ENCODE measurements at places on chromosomes 1 and 21.

GRCh38 chr21:34630536-34631143 is 15.7 kb upstream of the RCAN1 start:
- DNase-seq: peak; percentile 39

DNA sequence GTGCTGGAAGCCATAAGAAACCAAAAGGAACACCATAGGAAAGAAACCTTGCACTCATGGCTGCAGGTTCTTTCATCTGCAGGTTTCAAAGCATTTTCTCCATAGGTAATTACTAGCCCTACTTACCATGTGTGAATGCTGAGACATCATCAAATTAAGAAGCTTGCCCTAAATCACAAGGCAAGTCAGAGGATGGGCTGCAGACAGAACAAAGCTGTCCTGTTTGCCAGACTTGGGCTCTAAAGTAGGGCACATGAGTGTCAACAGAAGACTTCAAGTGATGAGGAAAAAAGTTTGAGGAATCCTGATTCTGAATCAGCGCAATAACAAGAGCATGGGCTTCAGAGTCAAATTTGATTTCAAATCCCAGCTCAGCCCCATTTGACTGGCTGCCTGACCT is 5.8 kb upstream of the EPS15 start:
- no peak for DNase-seq

- no peak for DNase-seq
Measured at GRCh38 chr1:211742272-211742671, 66.9 kb upstream of the NEK2 start.

DNA sequence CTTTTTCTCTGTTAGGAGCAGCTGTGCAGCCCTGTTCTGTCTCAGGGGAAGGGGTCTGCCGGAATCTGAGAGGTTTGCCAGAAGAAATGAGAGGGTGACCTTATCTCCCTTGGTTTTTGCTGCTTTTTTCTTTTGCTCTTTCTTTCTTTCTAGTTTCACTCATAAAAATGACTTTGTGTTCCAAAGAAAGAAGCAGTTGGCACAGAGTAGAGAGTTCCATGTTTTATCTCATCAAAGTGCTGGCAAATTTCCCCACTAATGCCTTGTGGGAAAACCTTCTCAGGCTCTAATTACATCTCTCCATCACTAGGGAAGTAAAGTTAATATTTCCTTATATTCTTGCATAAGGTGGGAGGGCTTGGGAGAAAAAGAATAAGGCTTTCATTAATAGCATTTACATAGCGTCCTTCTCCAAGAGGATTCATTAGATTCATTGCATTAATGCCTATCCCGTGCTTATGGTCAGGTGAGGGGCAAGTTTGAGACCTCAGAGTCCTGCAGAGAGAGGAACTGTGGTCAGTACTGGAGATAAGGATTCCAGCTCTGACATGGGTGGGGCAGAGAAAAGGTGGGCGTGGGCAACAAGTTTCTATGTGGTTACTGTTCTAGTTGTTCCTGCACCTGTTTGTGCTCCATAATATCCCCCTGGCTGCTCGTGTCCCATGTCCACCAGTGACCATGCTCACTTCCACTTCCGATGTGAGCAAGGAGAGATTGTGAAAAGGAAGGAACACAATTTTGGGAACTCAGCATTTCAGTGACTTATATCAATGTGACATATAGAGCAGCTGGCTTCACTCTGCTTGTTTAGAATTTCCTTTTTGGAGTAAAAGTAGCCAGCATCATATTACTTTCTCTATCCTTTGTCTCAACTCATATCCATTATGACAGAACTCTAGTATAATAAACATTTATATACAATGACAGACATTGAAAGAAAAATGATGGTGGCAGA is 79.5 kb downstream of the DISC1 start:
- DNase-seq: no peak

DNA sequence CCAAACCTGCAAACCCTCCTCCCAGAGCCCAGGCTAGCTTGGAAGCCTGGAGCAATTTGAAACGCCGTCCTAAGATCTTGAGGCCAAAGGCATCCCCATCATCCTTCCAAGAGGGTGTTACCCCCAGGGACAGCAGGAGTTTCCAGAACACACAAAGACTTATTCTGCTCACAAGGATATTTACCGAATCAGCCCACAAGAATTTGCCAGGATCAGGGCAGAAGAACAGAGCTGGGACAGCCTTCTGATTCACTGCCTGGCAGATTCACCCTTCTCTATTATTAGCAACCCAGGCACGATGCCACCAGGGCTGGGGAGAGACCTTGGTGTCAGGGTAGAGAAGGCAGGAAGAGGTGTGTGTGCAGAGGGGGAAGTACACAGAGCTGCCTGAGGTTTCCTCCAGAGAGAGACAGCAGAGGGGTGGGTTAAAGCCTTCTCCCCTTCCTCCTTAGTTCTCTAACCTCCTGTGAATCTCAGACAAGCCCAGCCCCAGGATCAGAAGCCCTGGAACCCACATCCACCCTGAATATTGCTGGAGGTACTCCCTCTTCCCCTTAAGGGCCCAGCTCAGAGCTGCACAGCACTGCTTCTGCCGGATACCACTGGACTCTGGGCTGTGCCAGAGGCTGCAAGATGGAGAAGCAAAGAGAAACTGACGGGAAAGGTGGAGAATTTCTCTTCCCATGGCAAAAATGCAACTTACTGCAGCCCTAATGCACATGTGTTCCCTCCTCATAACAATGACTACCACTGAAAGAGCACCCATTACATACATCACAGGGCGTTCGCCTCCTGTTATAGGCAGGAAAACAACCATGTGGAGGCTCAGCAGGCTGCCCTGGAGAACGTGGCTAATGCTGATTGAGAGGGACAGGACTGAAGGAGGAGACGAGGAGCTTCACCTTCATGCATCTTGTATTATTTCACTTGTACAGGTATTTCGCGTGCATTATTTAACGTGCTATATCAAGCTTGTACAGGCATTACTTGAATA is 61.8 kb downstream of the ITPKB start:
- DNase-seq: no peak

DNA sequence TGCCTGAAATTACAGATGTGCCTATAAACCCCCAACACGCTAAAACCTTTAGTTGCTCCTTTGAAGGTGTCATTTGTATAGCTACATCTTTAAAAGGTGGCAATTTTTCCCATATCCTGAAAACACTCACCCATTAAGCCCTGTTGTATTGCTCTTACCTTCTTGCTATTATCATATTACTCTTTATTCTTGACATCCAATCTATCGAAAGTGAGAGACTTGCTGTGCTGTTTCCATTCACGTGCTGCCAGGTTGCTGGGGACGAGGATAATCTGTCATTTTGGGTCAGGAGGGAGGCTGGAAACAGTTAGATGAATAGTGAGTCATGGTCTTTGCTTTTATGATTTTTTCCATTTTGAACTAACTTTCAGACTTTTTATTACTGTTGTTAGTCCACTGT is 213.0 kb upstream of the PRMT6 start:
- no peak for DNase-seq

DNA sequence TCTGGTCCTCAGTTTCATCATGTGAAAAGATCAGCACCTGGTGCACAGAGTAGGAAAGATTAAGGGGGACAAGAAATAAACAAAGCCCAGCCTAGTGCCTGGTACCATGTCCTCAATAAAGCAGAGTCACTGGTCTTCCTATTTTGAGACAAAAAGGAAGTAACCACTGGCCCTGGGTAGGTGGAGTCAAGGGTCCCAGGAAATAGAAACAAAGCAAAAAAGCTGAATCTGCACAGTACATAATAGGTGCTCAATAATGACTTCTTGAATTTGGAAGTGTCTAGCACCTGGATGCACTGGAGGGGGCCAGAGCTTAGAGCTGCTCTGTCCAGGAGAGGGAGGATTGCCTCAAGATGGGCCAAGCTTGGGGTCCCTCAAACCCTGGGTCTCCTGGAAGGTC is 1.9 kb upstream of the EPHB2 start:
- DNase-seq: no peak

DNA sequence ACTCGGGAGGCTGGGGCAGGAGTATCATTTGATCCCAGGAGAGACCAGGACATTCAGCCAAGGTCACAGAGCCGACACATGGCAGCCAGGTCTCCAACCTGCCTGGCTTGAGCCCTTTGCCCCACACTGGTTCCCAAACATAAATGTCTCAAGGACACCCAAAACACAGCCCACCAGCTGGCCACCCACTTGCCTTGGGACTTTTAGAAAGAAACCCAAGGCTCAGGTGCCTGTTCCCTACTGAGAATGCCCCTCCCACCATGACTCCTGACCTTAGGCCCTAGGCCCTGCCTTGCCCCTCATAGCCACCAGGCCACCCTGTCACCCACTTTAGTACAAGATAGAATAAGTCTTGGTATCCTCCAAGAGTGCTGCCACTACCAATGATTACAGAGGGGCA is 41.9 kb upstream of the LRP8 start:
- DNase-seq: no peak

GRCh38 chr1:221940631-221941030 is 198.7 kb upstream of the DUSP10 start:
- no peak for DNase-seq

DNA sequence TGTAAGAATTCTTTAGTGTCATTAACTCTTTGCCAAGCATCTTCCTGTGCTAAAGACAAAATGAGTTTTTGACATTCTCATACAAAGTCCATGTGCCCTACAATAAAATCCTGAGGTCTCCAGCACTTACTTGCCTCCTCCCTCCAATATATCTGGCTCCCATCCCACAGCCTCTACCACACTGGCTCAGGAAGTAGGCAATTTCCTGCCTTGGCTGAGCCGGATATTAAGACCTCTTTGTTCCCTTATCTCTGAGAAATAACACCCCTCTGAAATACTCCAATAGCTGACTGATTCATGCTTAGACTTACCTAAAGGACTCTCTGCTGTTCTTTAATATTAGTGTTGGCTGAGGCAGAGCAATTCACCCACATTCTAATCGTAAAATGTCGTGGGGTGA is 37.6 kb upstream of the GORAB start:
- no peak for DNase-seq

DNA sequence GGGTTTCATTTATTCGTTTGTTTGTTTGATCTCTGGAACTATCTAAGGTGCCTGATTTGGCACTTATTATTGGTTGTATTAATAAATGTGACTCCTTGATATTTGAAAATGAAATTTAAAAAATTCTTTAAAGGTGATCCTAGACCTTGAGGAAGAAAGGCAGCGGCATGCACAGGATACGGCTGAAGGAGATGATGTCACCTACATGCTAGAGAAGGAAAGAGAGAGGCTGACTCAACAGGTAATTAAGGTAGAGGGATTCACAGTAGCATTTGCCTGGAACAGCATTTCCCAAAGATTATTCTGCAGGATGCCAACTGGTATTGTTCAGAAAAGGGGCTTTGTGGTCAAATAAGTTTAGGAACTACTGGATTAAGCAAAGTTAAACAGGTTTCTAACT is 54.4 kb upstream of the WNT2B start:
- DNase-seq: no peak

DNA sequence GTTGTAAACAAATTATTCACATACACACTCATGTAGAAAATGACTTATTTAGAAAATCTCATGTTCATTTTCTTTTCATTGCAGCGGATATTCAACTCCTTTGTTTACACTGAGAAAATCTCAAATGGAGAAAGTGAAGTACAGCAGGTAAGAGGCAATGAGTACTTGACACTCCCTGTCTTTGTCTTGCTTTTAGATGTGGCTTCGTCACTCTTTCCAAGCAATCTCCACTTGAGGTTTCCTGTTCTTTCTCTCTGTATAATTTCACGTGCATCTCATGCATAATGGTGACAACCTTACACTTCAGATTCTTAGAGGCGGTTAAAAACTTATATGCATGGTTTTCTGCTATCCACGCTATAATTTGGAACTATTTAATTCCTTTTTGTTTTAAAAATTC is 80.6 kb downstream of the CACHD1 start:
- no peak for DNase-seq

DNA sequence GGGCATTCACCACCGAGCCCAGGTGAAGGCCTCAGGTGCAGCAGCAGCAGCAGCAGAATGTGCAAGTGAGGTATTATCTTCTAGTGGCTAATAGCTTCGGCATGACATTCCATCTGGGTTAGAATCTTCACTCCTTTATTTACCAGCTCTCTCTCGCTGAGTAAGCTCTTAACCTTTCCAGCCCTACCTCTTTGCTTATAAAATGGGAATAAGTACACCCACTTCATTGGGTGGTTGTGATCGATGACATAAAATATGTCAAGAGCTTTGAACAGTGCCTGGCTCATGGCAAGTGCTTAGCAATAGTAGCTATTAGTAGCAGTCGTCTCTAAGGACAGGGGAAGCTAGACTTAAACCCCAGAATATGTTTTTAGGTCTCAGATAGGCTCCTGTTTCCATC is 149.5 kb downstream of the NOS1AP start:
- no peak for DNase-seq

GRCh38 chr1:175742790-175743459 is 470 bp downstream of the TNR start:
- DNase-seq: no peak

DNA sequence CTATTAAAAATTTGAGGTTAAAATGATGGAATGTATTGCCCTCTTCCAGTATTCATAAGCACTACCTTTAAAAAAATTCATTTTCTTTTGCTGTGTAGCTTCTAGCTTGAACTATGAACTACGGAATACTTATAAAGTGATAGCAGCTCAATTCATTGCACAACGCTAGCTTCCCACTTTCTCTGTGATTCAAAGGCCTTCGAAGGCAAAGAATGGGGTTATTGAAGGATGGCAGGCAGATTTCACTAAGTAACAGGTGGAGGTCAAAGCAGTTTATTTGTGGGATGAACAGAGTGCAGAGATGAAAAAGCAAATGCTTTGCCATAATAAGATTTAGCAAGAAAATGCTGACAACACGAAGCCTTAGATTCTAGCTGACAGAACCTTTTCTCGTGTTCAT is 290.6 kb downstream of the NFIA start:
- DNase-seq: no peak

DNA sequence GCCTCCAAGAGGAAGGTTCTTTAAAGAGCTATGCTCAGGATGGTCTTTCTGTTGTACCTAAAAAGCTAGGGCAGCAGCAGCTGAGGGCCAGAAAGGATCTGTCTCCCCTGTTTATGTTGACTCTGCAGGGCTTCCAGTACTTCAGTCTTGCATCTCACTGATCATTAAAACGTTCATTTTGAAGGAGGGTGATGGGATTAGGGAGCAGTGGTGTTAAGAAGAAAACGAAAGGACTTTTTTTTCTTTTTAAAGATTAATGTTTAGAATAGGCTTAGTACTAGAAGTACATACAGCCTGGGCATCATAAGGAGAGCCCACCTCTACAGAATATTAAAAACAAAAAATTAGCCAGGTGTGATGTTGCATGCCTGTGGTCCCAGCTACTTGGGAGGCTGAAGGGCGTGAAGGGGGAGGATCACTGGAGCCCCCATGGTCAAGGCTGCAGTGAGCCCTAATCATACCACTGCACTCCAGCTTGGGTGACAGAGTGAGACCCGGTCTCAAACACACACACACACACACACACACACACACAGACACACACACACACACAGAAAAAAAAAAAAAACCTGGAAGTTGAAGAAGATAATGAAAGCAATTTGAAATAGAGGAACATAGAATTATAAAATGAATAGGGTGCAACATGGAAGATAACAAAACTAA is 2.9 kb downstream of the CR1L start:
- no peak for DNase-seq

Data from SHP77 treated with DMSO at 0.1 percent for 48 hours (cell line).